CD8-positive, alpha-beta memory T cell (primary cell): ENCODE measurements at places on chromosomes 3 and 15. TPM values are rescaled to one million over a fixed set of nuclear protein-coding genes. Genes with fewer than 3 reads are reported as not detected.

GRCh38 chr3:50296721-50297383 is 2.4 kb downstream of the HYAL3 start:
- DNase-seq, result no peak
- no peaks in the 10 kb centered on the region for H3K27me3 ChIP-seq
- no peak overlapping the region for H3K4me3 ChIP-seq
- no peaks in the 10 kb centered on the region for H3K36me3 ChIP-seq
- peaks cover 31% of the 10 kb centered on the region for H3K4me1 ChIP-seq

GRCh38 chr15:39580485-39581241 is at the start of gene THBS1:
Gene THBS1, plus strand, starts transcription at chr15:39581079. Its CDS starts 779 bp downstream, at chr15:39581858.
- H3K4me3 ChIP-seq, result peak within 1 kb of the TSS; percentile 19
- no peak within 1 kb of the TSS for H3K27ac ChIP-seq
- H3K36me3 ChIP-seq, result no peaks in the 10 kb centered on the region

GRCh38 chr15:40870716-40871115 is 3.3 kb downstream of the RHOV start:
- H3K36me3 ChIP-seq, result no peaks in the 10 kb centered on the region
- peaks cover 3% of the 10 kb centered on the region for H3K4me1 ChIP-seq
- no peak overlapping the region for H3K27ac ChIP-seq
- DNase-seq, result no peak
- peaks cover 5% of the 10 kb centered on the region for H3K27me3 ChIP-seq
- no peak overlapping the region for H3K4me3 ChIP-seq

DNA sequence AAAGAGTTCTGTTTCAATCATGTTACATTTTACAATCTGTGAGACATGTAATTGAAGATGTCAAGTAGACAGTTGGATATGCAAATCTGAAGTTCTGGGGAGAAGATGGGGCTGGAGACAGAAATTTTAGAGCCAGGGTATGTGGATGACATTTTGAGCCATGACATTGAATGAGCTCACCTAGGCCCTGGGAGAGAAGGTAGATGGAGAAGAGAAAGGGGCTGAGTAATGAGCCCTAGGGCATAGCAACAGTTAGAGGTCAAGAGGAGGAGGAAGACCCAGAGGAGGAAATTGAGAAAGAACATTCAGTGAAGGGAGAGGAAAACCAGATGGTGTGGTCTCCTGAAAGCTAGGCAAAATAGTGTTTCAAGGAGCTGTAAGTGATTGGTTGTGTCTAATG is 15.3 kb downstream of the TMEM266 start:
- no peaks in the 10 kb centered on the region for H3K27me3 ChIP-seq
- no peak overlapping the region for H3K4me3 ChIP-seq
- H3K36me3 ChIP-seq, result no peaks in the 10 kb centered on the region
- no peak for DNase-seq

DNA sequence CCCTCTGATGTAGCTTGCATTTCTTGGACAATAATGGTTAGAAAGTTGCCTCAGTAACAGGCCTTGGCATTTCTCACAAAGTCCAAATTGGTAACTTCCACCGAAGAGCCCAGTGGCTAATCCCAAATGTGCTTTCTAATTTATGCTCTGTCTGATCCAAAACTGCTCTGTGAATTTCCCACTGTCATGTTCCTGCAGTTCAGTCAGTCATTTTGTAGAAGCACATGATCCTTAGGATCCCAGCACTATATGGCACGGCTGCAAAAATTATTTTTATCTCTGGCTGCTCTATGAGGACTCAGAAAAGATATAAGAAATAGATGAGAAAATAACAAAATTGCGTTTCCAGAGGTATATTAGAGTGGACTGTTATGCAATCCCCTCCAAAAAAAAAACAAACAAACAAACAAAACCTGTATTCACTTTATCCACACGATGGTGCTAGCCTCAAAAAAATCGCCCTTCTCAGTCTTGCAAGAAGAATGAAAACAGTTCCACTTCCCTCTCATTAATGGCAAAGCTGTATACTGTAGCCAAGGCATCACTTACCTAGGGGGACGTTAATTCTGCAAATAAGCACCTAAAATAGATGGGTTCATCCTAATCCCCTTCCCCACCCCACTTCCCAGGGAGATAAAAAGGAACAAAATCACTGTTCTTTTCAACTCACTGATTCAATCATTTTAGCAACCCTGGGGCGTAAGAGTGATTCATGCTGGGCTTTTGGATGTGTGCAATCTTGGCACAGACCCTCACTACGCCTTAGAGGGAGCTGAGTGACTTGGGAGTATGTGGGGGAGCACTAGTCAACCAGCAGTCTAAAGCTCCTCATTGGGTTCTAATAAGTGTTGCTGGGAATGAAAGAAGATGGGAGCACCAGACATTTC is 61.3 kb downstream of the TMCO5A start:
- no peaks in the 10 kb centered on the region for H3K4me1 ChIP-seq
- DNase-seq, result no peak
- H3K27me3 ChIP-seq, result no peaks in the 10 kb centered on the region
- H3K36me3 ChIP-seq, result no peaks in the 10 kb centered on the region

- no peak overlapping the region for H3K27ac ChIP-seq
- no peak overlapping the region for H3K4me3 ChIP-seq
- H3K36me3 ChIP-seq, result no peaks in the 10 kb centered on the region
- H3K27me3 ChIP-seq, result no peaks in the 10 kb centered on the region
- no peaks in the 10 kb centered on the region for H3K4me1 ChIP-seq
Measured at GRCh38 chr3:122353893-122354401, 28.9 kb downstream of the CSTA start.

- no peak overlapping the region for H3K4me3 ChIP-seq
- H3K36me3 ChIP-seq, result no peaks in the 10 kb centered on the region
- no peak for DNase-seq
- H3K4me1 ChIP-seq, result no peaks in the 10 kb centered on the region
- no peak overlapping the region for H3K27ac ChIP-seq
- H3K27me3 ChIP-seq, result no peaks in the 10 kb centered on the region
Measured at GRCh38 chr3:192597506-192597905, 129.8 kb downstream of the FGF12 start.

DNA sequence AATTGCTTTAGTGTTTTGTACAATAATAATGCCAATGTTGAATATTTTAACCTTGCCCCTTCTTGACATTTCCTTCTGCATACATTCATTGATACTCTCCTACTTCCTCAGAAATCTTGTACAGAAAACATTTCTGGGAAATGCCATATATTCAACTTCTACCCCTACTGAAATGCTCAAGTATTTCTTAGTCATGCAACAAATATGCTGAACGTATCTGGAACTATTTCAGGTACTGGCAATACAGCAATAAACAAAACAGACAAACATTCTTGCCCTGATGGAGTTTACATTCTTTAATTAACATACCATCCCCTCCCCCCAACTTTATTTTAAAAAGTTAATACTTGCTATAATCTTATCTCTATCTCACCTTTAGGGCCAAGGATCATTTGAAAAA is 147.2 kb downstream of the STAG1 start:
- no peaks in the 10 kb centered on the region for H3K36me3 ChIP-seq
- H3K27ac ChIP-seq, result no peak overlapping the region
- no peak overlapping the region for H3K4me3 ChIP-seq
- no peak for DNase-seq

SOX2 gene
- not detected for total RNA-seq

HYAL1 gene
- not detected for total RNA-seq

GP9 gene
- total RNA-seq, result not detected

PPP1R14D gene
- total RNA-seq, result not detected

FAM81A gene
- 0.83 TPM for total RNA-seq
